Hematopoietic multipotent progenitor cell treated with erythropoietin and hydrocortisone succinate and interleukin-3 and kit ligand, for 4 days (in vitro differentiated cells): ENCODE measurements at places on chromosomes 3 and 15.

GRCh38 chr3:150335631-150336030 lies 72.5 kb upstream of the TSC22D2 start:
- no peak for DNase-seq

DNA sequence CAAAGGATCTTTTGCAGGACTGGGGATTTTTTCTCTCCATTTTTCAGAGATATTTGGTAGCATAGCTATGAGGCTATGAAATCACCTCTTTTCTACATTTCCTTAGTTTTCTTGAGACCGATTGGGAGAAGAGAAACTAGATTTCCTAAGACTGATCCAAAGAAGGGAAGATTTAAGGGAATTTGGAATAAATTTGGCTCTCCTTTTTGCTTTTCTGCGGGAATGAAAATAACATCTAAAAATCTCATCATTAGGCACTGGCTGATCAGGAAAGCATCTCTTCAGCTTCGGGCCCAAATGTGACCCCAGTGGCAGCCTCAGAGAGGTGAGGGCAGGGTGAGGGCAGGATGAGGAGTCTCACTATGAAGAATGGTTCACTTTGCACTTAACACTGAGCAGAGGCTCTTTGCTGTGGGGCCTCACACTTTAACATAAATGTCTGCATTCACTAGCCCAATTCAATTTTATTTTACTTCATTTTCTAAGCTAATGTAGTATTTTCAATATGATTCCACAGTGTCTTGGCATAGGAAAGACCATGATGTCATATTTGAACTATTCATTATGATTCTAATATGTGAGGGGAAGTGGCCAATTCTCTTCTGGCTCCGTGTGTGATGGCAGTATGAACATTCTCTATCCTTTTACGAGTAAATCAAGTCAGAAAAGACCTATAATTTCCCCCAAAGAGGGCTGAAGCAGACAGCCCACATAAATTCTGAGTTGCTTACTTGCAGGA lies 193.2 kb downstream of the MEX3B start:
- DNase-seq, result no peak

DNA sequence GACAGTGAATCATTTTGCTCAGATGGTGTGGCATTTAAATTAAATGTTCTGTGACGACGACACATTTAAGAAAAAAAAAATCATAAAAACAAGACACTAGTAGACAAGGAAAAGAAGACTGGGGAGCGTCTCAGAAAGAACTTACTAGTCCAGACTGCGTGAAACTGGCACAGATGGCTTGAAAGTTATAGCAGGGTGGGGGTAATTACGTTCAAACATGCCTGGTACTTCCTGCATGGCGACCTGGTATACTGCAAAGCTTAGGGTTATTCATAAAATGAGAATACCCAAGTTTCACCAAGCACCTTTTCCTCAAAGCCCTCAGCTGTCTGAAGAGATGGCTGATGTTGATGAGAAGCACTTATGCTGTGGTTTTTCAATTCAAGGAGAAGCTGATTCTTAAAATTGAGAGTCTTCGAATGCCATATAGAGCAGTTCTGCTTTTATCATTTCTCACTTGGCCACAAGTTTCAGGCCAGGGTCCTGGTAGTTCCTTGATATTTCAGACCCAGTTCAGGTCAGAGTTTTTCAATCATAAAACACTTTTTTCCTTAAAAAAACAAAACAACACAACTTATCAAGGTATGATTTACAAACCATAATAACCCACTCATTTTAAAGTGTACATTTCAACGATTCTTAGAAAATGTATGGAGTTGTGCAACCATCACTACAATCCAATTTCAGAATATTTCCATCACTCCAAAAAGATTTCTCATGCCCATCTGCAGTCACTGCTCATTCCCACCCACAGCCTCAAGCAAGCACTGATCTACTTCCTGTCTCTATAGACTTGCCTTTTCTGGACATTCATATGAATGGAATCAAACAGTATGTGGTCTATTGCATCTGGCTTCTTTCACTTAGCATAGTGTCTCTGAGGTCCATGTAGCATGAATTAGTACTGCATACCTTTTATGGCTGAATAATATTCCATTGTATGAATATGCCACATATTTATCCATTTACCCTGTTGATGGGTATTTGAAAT lies 24.7 kb downstream of the PCOLCE2 start:
- no peak for DNase-seq

DNA sequence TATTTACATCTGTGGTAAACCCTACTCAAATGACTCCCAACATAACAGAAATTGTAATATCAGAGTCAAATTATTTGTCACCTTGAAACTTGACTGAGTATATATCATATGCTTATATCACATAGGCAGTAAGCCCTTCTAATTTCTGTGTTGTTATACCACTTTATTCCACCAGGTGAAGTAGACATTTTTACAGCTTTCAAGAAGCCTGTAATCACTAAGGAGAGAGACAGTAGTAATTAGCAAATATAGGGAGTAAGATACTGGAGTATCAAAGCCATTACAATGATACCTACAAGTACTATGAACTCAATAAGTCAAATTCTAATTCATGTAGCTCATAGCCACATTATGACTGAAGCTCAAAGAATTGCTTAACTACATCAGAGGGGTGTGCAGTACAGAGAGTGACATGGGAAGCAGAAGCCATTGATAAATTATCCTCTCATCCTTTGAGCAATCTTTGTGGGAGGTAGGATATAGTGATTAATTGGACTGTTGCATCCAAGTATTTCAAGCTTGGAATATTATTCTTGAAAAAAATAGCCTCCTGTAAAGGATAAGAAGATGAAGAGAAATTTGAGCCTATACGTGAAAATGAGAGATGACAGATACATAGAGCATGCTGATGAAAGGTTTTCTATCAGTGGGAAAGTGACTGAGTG lies 1005.9 kb downstream of the ZPLD1 start:
- DNase-seq, result peak; percentile 29

GRCh38 chr15:91926908-91927270 lies 73.4 kb downstream of the SLCO3A1 start:
- DNase-seq, result peak; percentile 18

DNA sequence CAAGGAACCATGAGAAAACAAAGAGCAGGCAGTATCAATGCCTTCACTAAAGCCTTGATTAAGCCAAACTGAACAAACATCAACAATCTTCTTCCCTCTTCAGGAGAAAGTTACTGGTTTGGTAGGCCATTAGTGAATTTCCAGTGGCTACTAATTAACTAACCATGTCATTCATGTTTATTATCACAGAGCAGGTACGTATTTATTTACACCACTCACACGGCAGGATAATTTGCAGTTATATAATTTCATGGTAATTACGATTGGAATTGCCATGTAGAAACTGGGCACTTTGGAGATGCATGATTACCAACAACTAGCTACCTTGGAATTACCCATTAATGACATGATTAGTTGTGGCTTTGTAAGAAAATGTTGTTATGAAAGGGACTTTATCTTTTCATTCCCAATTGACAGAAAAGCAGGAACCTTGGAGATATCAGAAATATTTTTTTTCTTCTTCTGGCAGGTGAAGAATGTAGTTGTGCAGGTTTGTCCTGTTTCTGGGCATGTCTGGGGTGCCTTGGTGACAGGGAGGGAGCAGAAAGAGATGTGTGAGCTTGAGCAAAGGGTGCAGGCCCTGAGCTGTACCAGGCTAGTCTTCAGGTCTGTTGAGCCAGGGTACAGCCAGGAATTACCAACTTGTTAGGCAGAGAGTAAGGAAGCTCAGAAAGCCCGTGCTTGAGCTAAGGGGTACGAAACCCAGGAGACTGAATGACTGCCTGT lies 310.7 kb downstream of the RORA start:
- no peak for DNase-seq

DNA sequence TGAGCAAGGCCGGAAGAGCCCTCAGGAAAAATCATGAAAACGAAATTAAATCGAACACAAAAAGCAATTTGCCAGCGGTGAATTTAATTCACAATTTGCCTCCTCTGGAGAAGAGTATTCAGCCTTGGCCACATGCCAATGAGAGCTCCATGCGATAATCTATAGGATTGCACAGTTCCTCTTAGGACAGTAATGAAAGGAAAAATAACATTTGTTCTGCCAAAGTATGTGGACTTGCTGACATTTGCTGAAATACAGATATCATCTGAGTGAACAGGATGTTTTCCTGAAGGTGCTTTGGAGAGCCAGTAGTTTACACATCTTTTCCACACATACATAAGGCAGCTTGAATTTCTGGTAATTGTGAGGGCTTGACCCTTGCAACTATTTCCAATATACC lies 188.6 kb upstream of the PDZRN3 start:
- peak; percentile 1 for DNase-seq

GRCh38 chr3:61015408-61015807 lies 235.8 kb downstream of the FHIT start:
- no peak for DNase-seq

GRCh38 chr3:118544458-118544857 lies 490.2 kb downstream of the IGSF11 start:
- DNase-seq, result no peak

- DNase-seq, result no peak
These were observed 326.1 kb upstream of the LRRFIP2 start for GRCh38 chr3:37500518-37500917.

DNA sequence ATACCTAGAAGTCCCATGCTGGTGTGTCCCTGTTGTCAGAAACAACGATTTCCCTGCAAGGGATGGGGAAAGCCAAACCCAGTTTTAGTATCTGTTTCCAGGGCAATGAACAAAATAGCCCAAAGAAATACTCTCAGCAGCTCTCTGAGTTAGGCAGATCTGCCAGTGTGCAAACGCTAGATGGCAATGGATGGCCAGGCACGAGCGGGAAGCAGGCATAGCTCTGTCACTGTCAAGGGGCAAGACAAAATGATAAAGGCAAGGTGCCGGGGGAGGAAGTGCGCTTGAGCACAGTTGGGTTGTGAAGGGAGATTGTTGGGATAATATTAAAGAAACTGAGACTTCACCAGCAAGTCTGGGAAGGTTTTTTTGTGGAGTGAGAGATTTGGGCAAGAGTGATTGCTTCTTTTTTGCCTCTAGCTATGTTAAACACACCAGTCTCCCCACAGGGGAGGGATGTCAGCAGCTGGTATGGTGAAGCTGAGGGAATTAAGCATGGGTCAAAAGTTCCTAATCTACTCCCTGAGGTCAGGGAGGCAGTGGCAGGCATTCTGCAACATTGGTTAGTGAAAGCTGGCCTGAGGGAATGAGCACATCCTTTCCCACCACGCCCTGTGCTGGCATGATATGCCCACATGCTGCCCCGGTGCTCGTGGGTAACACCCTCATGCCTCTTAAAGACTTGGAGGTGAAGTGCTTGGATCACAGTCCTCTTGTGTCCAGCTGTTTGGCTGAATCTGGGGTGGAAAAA lies 117.5 kb downstream of the PDCD6IP start:
- peak; percentile 76 for DNase-seq

GRCh38 chr3:24310887-24311286 lies 183.8 kb downstream of the THRB start:
- no peak for DNase-seq

- DNase-seq, result no peak
These were observed 58.9 kb downstream of the MYO1E start for GRCh38 chr15:59313641-59314332.

- DNase-seq, result peak; percentile 18
These were observed 171.3 kb downstream of the ATP10A start for GRCh38 chr15:25691544-25692430.

DNA sequence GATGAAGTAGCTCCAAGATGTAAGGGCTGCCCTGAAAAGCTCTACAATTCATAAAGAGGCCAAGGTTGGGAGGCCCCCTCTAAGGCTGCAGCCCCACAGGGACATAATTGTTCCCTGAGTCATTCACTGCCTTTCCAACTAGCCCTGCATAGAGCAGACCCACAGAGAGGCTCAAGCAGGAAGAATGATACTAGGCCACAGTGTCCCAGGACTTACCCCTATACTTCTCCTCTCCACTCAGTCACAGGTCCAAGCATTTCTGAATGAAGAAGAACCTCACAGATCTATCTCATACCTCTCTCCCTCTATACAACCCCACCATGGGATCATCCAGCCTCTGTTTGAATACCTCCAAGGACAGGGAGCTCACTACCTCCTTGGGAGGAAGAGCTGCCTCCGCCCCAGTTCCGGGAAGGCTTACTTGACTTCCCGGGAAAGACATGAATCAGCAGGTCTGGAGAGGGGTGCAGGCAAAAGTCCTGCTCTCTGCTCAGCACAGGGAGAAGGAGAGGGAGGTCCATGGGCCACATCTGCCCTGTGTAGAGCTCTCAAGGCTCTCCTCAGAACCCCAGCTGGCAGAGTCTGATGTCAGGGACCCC lies 6.9 kb upstream of the SKIC8 start:
- DNase-seq, result no peak

GRCh38 chr15:77035584-77035983 lies 35.3 kb downstream of the TSPAN3 start:
- no peak for DNase-seq

GRCh38 chr3:150540991-150541390 lies 5.3 kb downstream of the SERP1 start:
- DNase-seq, result peak; percentile 51

- no peak for DNase-seq
These were observed 9.8 kb upstream of the LRRC34 start for GRCh38 chr3:169822540-169822939.

DNA sequence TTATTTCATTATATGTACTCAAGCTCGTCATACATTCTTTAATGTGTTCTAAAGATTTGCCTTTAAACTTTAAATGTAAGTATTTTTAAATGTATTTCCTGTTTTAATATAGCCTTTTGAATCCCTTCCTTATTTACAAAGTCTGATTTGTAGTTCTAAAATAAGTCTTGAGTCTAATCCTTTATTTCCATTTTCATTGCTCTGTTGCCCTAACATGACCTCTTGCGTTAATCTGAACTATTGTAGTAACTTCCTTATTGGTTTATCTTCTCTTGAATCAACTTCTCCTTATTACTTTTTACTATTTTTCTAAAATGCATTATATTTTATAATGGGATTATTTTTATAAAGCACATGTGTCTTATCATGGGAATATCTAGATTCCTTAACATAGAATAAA lies 24.0 kb downstream of the KNL1 start:
- DNase-seq, result peak; percentile 47

DNA sequence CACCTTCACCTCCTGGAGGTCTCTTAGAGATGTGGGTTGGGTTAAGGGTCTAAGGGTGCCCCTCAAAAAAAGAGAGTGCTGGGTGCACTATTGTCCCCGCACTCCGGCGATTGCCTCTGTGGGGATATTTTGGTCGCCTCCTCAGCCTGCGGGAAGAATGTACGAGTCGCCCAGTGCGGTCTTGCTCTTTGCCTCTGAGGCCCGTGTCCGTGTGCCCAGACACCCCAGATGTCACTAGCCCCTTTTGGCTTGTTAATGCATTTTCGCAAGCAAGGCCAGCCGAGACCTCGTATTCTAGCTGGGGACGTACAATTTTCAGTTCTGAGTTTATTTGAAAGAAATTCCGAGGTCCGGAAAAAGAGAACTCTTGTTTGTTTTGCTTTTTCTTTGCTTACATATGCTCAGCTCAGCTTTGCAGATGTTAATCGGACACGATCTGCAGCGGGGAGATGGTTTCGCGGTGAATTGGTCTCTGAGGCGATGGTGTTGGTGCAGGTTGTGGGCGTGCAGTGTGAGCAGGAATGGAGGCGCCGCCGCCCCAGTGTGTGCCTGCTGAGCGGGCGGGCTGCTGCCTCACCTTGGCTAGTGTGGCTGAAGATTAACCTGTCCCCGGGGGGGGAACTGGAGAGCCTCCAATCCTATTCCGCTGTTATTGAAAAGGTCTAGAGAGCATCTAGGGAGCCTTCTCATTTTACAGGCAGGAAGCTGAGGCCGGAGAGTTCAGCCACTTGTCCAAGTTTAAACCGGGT lies 1.4 kb downstream of the ST6GAL1 start:
- peak; percentile 77 for DNase-seq
